ENCODE measurements at places on chromosomes 11 and 22.

- DNase-seq: no peak
Observed at GRCh38 chr22:24845041-24845898, 39.3 kb downstream of the SGSM1 start.

GRCh38 chr11:28243581-28243980 lies 135.4 kb downstream of the METTL15 start:
- DNase-seq: no peak

GRCh38 chr22:38870312-38870741 lies 1.7 kb downstream of the CBX6 start:
- DNase-seq: peak; percentile 76

GRCh38 chr11:30333405-30333804 lies 10.5 kb downstream of the ARL14EP start:
- DNase-seq: no peak

GRCh38 chr22:23283591-23284503 lies 103.5 kb downstream of the BCR start:
- DNase-seq: peak; percentile 41

- no peak for DNase-seq
Observed at GRCh38 chr11:122804161-122804560, 34.1 kb upstream of the CRTAM start.

- DNase-seq: no peak
Observed at GRCh38 chr11:15687342-15687741, 572.6 kb downstream of the INSC start.

- DNase-seq: peak; percentile 25
Observed at GRCh38 chr11:61542024-61542461, 33.5 kb downstream of the LRRC10B start.

DNA sequence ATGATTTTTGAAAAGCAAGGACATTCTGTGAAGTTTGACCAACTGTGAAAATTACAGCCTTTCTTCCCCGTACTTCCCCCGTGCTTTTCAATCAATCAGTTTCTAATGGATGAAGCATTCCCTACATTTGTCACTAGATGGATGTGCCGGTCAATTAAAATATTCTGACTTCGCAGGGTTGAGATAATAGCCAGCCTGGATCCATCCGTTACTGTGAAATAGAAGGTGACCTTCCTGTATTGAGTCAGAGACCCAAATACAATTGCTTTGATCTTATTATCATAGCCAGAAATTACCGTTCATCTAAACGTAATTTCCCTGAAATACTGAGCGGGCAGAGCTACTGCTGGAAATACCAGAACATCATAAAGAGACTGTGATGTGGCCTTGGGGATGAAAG lies 21.1 kb upstream of the PARVB start:
- no peak for DNase-seq

DNA sequence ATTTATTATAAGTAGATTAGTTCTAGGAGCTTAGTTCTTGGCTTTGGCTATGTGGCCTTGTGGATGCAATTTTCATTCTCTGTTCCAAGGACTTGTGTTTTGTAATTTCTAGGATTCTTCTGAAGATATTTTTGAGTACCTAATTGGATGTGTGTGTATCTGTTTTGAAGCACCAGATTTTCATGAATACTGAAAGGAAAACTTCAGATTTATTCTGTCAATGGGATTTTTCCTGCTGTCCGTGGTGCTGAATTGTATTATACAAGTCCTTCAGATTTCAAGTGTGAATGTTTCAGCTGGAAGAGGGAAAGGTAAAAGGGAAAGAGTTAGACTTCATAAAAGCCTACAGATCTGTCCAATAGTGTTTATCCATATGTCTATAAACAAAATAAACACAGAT lies 18.2 kb upstream of the SYN3 start:
- DNase-seq: no peak
